ENCODE measurements at places on chromosomes 16 and 17.

DNA sequence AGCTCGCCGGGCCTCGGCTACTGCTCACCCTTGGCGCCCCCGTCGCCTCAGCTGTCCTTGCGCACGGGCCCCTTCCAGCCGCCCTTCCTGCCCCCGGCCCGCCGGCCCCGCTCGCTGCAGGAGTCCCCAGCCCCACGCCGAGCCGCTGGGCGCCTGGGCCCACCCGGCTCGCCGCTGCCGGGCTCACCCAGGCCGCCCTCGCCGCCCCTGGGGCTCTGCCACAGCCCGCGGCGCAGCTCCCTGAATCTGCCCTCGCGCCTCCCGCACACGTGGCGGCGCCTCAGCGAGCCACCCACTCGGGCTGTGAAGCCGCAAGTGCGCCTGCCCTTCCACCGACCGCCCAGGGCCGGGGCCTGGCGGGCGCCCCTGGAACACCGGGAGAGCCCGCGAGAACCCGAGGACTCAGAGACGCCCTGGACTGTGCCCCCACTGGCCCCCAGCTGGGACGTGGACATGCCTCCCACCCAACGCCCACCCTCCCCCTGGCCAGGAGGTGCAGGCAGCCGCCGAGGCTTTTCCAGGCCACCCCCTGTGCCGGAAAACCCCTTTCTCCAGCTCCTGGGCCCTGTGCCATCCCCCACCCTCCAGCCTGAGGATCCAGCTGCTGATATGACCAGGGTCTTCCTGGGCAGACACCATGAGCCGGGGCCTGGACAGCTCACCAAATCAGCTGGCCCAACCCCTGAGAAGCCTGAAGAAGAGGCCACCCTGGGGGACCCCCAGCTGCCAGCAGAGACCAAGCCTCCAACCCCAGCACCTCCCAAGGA, 12.8 kb downstream of the MYO15A start:
- no peak for DNase-seq

- no peak for DNase-seq
Observed at GRCh38 chr17:1203111-1203966, 23.6 kb upstream of the ABR start.

DNA sequence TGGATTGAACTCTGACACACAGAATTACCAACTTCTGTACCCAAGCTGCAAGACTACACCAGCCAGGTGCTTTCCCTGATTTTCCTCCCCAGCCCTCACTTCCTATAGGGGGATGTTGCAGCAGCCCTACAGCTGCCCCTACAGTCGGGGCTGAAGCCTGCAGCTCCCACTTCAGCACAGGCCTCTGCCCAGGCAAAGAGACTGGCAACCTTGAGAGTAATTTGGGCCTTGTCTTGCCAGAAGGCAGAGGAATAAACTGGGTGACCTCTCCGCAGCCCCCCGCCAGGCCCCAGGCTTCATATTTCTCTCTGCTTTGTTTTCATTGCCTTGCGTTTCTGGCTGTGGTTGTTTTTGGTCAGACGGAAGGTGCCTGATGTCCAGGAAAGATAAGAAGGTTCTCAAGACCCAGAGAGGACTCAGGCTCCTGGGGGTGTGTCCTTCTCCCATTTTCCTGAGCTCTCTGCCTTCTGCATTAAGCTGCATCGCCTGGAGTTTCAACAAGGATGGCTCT, 32.0 kb downstream of the SLC6A4 start:
- DNase-seq, result no peak

- DNase-seq, result no peak
Observed at GRCh38 chr17:41810659-41811548, 845 bp downstream of the P3H4 start.

DNA sequence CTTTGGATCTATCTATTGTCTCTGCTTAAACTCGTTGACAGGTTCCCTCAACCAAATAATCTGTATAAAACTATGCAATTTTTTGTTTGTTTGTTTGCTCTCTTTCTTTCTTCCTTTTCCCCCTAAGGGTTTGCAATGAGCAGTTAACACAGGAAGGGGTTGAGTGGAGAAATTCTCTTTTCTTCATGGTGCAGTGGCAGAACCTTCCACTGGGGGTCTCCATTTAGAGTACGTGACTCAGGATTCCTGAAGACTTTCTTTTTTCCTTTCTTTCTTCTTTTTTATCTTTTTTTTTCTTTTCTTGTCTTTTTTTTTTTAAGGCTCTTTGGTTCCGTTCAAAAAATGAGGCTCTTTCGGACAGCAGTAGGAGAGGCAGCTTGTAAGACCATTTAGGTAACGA, 19.5 kb upstream of the RBFOX1 start:
- DNase-seq, result no peak

DNA sequence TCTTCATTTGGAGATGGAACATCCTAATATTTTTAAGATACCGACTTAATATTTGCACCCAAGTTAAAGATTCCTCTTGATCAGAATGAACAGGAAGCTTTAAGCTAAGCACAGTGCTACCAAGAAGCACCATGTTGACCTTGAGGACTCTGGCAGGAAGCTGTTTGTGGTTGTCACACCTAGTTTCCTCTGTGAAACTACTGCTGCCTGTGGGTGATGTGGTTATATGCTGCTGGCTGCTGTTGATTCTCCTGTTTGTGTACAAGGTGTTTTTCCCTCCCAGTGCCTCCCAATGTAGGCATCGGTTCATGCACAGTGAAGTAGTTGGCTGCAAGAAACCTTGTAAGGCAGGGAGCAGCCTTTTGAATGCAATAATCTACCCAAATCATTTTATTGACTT, 23.4 kb downstream of the RBL2 start:
- DNase-seq, result no peak

All from SK-N-MC (cell line).